ENCODE measurements at places on chromosomes 13 and 19.

DNA sequence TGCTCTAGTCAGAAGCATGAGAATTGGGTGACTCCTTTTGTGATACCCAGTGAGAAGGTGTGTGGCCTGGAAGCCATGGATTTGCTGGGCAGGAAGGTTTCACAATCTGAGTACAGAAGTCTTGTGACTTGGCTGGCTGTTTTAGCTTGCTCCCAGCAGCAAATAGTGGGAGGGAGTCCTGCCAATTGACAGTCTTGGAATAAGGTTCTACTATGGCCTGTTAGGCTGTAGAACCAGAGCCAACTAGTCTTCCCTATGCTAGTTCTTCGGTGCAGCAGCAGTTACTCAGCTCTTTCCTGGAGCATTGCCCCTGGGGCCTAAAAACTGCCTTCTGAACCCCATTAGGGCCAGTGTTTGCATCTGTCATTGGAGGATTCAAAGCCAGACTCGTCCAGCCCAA lies 1935.4 kb upstream of the PCDH20 start:
- no peak for DNase-seq

DNA sequence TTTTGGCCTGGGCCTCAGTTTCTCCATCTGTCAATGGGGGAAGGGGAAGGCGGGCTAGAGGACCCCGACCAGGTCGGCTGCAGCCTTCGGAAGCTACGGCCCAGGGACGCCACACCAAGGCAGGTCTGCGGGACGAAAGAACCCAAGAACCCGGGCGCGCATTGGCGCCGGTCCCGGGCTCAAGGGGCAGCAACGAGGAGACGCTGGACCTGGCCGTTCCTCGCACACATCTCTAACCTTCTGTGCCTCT lies 739 bp upstream of the ILF3 start:
- no peak for DNase-seq

DNA sequence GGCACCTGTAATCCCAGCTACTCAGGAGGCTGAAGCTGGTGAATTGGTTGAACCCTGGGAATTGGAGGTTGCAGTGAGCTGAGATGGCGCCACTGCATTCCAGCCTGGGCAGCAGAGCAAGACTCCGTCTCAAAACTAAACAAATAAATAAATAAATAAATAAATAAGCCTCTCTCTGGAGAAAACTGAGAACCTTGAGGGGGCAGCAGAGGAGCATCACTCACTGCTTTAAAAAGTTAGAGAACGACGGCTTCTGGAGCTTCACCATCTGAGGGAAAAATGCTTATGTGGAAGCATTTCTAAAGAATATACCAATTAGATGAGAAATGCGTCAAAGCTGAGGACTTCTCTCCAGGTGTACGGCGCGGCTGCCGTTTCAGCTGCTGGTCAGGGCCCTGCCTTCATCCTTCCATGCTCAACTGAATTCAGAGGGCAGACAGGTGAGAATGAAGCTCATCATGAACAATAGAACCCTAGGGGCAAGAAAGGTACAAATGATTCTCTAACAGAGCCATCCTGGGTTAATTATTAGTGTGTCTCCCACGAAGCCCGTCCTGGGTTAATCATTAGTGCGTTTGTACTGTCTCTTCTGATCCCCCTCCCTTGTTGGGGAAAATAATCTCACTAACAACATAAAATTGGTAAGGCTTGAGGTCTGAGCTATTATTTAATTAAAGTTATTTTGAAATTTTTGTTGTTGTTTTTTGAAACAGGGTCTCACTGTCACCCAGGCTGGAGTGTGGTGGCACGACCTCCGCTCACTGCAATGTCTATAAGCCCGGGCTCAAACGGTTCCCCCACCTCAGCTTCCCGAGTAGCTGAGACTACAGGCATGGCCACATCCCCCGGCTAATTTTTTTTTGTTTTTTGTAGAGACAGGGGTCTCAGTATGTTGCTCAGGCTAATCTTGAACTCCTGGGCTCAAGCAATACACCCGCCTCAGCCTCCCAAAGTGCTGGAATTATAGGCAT lies 80.1 kb downstream of the IPO5 start:
- DNase-seq = no peak

GRCh38 chr19:58217069-58217481 lies 11.6 kb upstream of the ZNF544 start:
- DNase-seq = no peak

- DNase-seq = no peak
Measured at GRCh38 chr13:40341096-40341471, 325.4 kb downstream of the FOXO1 start.

DNA sequence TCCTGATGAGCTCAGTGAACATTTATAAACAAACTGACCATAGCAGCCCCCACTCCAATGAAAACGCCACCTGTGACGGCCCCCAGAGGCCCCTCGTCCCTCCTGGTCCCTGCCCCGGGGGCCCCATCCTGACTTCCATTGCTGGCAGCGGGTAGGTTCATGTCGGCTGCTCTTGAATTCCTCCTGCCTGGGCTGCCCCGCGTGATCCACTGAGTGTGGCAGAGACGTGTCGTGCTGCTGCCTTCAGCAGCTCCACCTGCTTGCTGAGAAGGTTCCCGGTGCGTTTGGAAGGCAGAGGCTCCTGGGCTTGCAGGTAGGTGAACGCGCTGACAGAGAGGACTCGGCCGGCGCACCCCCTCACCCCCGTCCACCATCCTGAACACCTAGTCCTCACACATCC lies 11.6 kb downstream of the C2CD4C start:
- DNase-seq = no peak

All from GM06990 (cell line).